ENCODE measurements at places on chromosomes 12 and 14.

GRCh38 chr12:80364056-80364455 is 80.0 kb upstream of the PTPRQ start:
- DNase-seq: no peak

DNA sequence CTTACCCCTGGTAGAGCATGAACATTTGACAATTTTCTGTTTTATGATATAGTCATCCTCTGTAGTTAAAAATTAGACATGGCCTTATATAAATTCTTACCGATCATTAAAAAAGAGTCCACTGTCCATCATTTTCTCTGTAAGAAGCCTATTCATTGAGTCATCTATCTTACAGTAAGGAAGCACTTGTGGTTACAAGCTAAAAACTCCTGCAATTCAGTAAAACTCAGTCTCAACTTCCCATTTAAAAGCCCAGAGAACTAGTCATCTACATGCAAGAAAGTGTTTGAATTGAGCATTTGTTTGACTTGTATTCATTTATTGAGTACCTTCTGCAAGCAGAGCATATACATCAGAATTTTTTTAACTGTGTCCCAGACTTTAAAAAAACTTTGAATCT is 63.3 kb downstream of the GTF2A1 start:
- DNase-seq: no peak

- DNase-seq: no peak
Measured at GRCh38 chr12:1922985-1923384, 4.5 kb upstream of the CACNA2D4 start.

DNA sequence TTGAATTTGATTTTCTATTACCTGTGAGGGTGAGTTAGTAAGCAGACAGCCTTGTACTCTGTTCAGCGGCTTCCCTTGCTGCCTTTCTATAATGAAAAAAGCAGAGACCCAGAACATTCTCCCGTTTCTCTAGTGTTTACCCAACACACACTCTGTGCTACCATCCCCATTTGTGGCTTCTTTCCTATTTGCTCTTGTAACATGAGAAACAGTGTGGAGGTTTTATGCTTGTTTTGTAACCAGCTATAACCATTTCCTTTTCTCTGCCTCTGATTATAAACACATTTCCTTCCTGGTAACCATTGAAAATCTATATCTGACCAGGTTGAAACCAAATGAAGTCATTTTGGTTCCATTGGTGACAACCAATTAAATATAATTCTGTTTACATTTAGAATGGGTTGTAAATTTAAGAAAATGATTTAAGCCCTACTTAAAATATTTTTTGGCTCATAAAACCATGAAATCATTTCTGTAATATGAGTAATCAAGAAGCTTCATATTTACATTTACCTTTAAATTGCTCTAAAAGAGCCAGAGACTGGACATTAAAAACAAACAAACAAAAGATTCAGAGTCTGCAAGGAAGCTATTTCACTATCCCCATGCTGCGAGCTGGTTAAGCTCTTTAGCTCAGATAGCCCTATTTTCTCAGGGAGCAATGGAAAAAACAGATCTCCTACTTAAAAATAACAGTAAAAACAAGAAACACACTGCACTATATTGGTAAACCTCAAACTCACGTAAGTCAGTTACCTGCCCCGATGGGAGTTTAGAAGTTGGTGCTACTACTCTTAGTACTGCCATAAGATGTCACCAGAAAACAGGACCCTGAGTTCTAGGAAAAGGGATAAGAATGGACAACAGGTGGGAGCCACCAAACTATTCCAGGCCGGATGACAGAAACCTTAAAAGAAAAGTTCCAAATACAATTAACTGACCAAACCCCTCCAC is 206.5 kb upstream of the EEA1 start:
- DNase-seq: no peak

DNA sequence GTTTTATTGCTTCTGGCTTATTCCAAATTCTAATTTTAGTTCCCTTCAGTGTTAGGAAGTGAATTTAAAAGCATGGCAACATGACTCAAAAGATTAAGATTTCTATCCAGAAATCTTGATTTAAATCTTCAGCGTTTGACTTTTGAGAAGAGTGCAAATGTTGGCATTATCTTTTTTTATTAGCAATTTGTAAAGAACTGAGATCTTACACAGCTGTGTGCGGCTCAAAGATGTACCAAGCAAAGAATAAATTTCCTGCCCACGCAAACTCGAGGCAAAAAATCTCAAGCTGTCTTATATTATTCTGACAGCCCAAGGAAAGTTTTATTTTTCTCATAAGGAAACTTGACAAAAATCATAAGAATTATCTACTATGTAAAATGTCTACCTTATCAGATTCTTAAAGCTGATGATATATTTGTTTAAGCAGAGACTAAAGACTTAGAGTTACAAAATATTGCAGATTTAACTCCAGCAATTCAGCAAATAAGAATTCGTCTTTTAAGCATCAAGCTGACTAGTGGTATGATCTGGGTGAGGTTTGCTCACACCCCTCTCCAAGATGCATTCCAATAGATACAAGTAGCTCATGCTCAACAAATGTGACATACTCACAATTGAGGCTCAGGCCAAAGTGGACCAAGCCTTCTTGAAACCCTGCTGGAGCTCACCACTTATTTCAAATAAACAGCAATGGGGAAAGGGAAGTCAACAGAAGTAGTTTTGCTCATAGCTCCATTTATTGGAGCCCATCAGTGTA is 47.4 kb upstream of the POC1B start:
- no peak for DNase-seq

GRCh38 chr14:73392329-73393257 is 65.8 kb downstream of the NUMB start:
- no peak for DNase-seq

GRCh38 chr14:105196265-105196960 is 15.3 kb upstream of the NUDT14 start:
- no peak for DNase-seq

DNA sequence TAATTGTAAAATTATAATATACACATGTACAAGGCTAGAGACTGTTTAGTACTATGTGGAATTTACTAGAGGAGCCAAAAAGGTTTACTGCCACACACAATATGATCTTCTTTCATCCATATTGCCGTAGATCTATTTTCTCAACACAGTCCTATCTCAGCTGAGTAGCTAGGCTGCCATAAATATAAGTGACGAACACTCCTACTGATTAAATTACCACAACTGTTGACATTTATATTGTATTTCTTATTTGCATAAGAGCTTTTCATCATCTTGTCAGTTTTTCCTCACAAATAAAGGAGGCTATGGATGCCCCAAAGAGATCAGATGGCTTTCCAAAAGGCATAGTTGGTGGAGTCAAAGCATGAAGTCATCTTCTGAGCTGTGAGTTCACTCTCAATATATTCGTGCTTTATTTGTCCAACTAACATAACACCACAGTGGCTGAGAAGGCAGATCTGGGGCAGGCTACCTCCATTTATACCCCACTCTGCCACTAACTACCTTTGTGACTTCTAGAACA is 78.6 kb downstream of the CCDC59 start:
- DNase-seq: no peak

- no peak for DNase-seq
Measured at GRCh38 chr14:52106840-52107239, 38.0 kb upstream of the NID2 start.

- no peak for DNase-seq
Measured at GRCh38 chr14:58285132-58285531, 13.2 kb upstream of the ARID4A start.

DNA sequence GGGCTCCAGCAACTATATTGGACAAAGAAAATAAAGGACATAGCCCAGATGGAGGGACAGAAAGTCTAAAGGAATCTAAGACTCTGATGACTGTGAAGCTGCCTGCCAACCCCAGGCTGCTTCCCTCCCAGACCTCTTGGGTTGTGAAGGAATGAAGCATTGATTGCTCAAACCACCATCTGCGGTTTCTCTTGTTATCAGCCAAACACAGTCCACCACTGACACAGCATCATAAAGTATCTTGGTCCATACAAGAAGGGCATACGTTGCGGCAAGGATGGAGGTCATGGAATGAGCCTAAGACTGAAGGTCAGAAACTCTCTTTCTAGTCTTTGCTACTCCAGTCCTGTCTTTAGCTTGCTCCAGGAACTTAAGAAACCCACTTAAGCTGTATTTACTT is 58.5 kb upstream of the PLXNC1 start:
- peak; percentile 59 for DNase-seq

GRCh38 chr12:62697893-62698292 is 231.3 kb downstream of the MON2 start:
- DNase-seq: no peak

DNA sequence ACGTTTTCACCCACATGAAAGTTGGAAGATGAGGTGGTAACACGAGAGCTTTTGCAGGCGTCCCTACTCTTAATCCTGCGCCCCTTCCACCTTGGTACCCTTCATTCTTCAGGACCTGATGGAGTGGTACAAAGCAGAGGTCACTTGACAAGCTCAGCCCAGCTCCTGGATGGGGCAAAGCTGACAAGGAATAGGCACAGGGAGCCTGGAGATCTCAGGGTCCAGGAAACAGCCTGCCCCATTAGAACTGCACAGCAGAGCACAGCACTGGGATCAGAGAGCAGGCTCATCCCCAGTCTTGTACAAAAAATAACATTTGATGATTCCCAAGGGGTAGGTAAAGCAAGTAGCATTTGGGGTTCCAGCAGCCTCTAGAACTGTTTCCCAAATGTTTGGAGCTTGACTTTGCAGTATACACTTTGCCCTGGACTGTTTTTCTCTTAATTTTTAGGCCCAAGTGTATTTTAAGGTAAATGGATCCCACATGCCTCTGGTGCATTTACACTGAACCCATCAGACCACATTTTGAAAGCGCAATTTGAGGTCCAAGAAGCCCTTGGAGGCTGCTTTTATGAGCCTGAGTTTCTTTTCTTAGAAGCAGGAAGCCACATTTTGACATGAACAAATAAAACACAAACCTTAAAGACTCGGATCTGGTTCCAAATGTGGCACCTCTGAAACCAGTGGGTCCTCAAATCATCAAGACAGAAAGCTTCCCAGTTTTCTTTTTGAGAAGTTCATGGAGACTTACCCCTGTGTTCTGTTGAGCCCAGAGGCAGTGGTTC is 633 bp downstream of the TC2N start:
- DNase-seq: no peak

DNA sequence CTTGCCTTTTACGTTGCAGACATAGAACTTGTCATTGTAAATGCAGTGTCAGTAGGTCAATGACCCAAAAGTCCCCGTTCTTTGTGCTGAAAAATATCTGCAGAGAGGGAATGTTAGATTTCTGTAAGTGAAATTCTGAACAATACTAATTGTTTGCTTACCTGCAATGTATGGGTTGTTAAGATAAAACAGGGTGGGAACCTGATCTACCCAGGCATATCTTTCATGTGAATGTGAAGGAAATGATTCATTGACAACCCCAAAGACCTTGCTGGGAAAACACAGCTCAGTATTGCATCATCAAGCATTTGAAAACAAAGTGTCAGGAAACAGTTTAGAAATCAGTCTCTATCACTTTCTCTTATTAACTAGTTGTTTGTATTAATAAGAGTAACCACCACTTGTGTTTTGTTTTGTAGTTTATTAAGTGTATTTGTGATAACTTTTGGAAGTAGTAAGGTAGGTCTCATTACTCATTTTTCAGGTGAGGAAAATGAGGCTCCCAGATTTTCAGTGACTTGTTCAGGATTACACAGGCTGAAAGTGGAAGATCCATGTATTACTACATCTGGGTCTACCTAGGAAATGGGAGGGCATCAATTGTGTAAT is 57.9 kb upstream of the SLC38A2 start:
- peak; percentile 61 for DNase-seq

DNA sequence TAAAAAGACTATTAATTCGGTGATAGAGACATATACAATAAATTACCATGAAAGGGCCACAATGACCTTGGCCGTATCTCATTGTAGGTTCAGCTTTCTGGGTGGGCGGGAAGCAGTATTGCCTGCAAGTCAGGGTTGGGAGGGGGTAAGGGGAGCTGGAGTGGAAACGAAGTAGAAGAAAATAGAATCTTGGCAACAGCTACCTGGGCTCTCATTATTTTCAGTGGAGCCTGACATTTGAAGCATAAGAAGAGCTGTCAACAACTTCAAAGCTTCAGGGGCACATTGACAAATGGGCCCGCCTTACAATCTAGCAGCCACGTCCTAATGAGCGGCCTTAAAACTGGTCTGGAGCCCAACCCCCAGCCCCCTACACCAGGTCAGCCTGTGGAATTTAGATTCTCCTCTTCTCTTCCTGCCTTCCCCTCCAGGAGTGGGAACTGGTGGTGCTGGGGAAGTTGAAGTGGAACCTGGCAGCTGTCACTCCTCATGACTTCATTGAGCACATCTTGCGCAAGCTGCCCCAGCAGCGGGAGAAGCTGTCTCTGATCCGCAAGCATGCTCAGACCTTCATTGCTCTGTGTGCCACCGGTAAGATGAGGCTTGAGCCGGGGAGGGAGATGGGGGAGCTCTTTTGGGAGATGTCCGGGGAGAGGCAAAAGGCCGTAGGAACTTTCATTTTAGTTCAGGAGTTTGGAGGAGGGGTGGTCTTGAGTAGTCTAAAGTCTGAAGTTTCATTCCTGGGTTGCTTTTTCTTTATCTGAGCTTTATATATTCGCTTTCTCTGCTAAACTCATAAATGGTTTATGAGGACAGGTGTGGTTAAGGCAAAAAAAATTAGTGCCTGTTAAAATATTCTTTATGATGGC is 5.0 kb downstream of the CCND2 start:
- no peak for DNase-seq

DNA sequence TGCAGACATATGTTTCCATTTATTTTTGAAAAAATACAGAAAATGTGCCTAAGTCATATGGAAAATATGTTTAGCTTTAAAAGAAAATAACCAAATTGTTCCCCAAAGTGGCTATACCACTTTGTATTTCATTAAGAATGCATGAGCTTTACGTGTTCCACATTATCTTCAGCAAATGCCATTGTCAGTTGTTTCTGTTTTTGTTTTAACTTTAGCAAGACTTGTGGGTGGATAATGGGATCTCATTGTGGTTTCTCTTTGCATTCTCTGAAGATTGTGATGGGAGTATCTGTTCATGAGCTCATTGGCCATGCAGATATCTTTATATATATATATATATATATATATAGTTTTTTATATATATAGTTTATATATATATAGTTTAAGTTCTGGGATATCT is 181.5 kb downstream of the CCER1 start:
- no peak for DNase-seq

DNA sequence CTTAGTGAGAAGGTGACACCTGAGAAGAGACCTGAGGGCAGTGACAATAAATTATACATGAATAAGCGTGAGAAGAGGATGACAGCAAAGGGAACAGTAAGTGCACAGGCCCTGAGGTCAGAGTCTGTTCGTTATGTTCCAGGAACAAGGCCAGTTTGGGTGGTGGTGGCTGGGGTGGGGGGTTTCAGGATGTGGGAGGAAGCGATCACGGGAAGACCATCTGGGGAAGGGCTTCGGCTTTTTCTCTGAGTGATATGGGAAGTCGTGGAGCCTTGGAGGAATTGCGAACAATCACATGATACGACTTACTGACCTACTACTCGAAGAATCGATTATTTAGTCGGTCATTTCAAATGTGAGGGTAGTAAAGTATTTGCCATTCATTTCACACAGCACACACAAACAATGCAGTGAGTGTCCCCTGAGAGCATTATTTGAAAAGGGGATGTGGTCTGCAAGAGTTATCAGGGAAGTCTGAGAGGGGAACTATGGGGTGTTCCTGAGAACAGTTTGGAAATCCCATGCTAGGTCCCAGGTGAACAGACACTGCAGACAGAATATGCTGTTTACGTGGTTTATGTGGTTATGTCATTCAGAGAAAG is 94.7 kb downstream of the SLC38A1 start:
- no peak for DNase-seq
